ENCODE measurements at places on chromosomes 5 and 9.

DNA sequence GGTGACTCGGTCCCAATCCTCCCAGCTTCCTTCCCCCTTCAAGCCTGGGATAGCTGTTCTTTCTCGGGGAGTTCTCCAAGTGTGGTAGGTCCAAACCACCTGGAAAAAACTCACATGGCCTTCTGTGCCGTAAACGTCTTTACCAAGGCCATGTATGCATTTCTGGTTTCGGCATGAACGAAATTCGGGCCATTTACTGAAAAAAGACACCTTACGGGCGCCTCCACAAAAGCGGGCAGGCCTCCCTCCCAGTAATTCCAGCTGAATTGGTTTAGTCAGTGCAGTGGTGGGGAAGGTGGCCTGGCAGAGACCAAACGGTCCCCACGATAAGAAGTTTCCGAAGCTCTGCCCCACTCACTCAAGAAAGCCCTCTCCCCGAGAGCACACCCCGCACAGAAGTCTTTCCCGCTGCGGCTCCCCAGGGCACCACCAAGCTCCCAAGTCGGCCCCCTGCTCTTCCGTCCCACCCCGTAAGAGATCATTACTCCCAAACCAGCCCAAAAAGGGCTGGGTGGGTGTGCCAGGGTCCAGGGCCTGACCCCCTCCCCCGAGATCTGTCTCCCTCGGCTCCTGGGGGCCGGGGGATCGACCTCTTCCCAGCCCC lies 86.3 kb upstream of the MELK start:
- DNase-seq = no peak

GRCh38 chr9:129469188-129469987 lies 151.5 kb downstream of the C9orf50 start:
- DNase-seq = no peak

DNA sequence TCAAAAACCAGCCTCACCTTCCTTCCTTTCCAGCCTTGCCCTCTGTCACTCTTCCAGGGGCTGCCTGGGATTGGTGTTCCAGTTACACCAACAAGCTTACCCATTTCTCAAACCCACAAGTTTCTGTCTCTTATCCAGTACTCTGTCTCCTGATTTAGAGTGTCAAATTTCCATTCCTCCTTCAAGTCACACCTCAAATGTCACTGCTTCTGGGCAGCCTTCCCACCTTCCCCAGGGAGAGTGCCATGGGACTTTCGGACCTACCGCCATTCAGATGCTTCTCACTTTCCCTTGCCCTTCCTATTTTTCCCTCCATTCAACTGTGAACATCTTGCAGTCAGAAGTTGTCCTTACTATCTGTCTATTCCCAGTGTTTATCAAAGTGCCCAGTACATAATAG lies 2.0 kb upstream of the GRXCR2 start:
- no peak for DNase-seq

DNA sequence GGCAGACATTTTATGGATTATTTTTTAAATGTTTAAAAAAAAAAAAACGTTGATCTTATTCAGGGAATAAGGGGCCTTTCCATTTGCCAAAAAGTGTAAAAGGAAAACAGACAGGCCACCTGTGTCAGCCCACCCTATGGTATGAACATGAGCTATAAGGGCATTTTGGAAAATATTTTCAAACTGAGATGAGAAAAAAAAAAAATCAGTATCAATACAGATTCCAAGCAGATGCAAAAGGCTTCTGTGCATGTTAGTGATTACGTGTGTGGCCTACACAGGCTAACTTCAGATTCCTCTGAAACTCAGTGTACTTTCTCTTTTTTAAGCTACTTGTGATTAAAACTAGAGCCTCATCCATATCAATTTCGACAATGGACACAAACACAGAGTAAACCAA lies 189.9 kb downstream of the BNC2 start:
- DNase-seq = no peak

- DNase-seq = no peak
Observed at GRCh38 chr5:151186538-151186937, 29.0 kb upstream of the ANXA6 start.

DNA sequence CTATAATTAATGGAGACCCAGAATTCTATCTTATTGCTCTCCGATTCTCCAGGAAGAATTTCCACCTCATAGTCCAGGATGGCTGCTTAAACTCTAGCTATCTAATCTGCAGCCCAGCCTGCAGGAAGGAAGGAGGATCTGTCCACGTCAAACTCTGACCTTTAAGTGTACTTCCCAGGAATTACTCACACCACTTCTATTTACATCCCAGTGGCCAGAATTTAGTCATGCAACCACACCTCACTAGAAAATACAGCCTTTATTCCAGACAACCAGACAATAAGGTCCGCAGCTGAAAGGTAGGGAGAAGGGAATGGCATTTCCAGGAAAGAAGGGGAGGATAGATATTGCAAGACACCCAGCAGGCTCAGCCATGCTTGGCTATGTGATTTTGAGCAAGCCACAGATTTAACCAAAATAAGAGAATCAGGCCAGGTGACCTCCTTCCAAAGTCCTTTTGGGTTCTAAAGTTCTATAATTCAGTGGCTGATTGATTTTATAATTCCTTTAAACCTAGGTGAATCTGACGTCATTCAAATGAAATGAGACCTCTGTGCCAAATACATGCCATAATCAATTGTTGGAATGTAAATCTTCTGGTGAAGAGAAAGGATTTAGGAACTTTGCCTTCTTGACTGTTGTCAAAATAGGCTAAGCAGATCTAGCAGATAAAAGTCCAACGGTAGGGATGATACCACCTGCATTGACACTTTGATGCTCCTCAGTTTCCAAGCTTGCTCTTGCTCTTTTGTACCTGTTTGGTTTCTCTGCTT lies 3.7 kb upstream of the DENND1A start:
- DNase-seq = no peak

DNA sequence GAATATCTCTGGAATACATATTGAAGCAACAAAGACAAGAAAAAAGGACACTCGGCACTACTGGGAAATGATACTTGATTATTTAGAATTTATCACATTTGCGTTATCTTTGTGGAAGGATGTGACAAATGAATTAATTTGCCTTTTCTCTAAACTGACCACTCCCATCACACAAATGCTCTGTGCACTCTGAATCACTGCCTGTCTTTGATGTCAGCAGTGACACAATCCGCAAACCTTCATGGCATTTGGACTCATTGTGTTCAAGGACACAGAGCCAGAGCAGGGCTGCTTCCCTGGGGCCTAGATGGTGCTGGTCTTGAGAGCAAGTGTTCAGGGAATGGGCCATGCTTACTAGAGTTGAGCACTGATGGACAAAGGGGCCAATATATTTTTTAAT lies 4.9 kb upstream of the KIF4B start:
- no peak for DNase-seq

DNA sequence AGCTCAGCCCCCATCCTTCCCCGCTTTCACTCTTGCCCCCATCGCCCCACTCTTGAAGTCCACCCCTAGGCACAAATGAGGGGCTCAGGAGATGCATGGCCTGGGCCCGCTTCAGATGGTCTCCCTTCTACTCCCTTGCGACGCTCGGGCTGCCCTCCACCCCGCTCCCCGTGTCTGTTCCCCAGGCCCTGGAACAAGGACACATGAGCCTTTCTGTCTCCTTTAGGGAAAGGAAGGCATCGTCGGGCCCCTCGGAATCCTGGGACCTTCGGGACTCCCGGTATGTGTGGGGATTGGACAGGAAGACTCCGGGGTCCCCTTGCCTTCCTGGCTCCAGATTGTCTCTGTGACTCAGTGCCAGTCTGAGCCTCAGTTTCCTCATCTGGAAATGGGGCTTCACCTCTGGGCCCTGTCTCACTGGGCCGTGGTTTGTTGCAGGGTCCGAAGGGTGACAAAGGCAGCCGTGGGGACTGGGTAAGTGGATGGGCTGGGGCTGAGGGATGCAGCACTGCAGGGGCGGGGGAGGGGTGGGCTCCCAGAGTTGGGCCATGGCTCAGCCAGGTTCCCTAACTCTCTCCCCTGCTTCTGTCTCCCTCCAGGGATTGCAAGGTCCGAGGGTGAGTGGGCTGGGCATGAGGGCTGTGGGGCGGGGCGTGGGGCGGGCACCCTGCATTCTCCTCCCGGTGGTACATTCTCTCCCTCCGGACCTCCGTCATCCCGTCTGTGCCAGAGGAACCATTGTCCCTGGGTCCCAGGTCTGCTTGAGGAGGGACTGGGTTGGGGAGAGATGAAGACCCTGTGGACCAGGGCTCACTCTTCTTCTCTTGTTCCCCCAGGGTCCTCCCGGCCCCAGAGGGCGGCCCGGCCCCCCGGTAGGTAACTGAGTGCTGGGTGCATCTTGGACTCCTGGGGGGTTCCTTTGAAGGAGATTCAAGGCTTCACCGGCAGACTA lies 21.8 kb upstream of the ORM1 start:
- no peak for DNase-seq

DNA sequence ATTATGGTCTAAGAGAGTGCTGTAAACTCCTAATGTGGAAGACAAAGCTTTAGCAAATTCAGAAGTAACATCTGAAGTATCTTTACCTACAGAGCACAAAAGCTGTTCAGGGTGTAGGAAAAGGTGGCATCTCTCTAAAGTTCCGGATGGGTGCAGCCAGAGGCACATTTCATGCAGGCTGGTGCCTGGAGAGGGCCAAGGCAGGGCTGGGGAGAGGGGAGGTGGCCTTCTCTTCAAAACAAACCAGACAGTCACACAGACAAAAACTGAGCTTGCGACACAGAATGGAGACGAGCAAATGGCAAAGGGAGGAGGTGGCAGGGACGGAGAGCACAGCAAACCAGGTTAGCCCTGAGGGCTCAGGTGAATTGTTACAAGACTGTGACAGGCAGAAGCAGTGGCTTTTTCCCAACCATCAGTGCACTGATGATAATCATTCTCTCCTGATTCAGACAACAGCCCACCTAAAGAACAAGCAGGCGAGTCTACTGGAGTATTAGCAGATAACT lies 121.5 kb upstream of the PCA3 start:
- DNase-seq = no peak

DNA sequence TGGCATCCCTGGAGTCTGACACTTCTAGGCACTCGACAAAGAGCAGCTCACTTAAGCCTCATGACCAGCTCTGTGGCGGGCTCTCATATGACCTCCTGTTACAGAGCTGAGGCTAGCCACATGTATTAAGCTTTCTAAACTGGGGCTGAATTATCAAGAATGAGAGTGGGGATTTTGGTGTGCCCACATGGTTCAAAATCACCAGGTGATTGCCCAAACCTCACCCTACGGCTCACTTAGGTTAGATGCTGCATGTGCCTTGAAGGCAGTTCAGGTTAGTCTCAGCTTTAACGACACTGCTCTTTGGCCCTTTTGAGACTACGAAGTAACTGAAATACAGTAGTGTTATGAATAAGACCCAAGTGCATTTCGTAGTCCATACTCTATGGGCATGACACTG lies 39.4 kb upstream of the SMIM32 start:
- no peak for DNase-seq

DNA sequence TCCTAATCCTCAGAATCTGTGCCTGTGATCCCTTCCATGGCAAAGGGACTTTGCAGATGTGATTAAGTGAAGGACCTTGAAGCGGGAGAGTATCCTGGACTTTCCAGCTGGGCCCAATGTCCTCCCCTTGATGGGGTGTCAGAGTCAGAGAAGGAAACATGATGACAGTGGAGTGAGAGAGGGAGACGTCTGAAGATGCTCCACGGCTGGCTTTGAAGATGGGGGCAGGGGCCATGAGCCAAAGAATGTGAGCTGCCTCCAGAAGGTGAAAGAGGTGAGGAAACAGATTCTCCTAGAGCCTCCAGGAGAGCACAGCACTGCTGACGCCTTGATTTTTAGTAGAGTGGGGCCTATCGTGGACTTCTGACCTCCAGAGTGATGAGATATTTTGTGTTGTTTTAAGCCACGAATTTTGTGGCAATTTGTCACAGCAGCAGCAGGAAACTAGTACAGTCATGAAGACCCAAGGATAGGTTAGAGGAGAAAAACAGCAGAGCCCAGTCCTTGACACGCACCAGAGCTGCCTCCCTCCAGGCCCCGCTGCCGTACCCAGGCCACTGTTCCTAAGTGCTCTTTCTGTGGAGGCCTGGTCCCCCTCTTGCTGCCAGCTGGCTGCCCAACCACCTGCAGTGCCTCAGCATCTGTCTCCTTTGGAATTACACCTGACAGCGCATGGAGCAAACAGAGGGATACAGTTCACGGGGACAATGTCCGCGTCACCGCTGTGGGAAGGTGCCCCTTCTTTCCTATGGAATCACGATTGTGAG lies 78.1 kb downstream of the MACROH2A1 start:
- no peak for DNase-seq

GRCh38 chr9:125467116-125467740 lies 205.6 kb downstream of the GAPVD1 start:
- DNase-seq = no peak

DNA sequence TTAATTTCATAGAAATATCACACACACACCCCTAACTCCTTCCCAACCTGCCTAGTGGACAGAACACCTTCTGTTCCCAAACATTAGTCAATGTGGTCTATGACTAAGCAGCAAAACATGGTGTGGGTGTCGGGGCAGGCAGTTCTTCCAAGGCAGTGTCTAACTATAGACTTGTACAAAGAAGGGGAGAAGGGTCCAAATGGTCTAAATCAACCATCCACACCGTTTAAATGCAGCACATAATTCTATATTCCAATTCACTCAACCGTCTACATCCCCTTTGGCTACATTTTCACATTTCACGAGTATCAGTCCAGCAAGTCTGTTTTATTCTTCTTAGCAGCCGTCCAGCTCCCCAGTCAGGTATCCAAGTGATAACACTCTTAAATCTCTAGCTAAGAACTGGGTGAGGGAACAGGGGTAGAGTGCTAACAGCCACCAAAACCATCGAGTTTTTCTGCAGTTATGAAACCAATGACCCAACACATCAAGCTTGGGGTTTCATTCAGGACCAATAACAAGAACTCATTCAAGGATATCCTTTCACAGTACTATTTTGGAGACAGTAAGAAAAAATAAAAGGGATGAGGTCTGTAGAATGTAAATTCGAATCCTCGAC lies 3.3 kb downstream of the ZNF608 start:
- DNase-seq = no peak

- no peak for DNase-seq
Observed at GRCh38 chr5:170131235-170131634, 25.5 kb downstream of the FOXI1 start.

DNA sequence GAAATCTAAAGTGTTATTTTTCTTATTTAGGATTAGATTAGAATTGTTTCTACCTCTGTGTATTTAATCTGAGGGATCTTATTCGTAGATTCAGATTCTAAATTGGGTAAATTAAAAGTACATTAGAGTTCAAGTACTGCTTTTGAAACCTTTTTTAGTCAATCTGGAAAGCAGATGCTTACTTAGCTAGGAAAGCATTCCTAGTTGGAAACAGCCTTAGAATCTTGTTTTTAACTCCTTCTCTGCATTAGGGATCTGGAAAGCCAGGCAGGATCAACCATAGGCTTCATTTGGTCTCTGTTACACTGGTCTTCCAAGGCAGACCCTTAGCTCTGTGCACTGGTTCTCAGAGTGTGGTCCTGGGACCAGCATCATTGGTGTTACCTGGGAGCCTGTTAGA lies 247.4 kb downstream of the NR3C1 start:
- DNase-seq = no peak

- DNase-seq = peak; percentile 15
Observed at GRCh38 chr5:148443998-148444397, 60.2 kb downstream of the FBXO38 start.

Measured in GM04503 (cell line).